Hepatic stellate cell (primary cell): ENCODE measurements at places on chromosomes 2 and 18.
A peak's percentile ranks its signal among the peaks of the same experiment; 100 is the strongest.

- no peak for DNase-seq
Measured at GRCh38 chr18:22469061-22469734, 51.5 kb upstream of the CTAGE1 start.

- no peak for DNase-seq
Measured at GRCh38 chr2:143704451-143705106, 575.4 kb downstream of the ARHGAP15 start.

GRCh38 chr2:236774171-236774570 is 204.5 kb downstream of the ACKR3 start:
- DNase-seq = no peak

DNA sequence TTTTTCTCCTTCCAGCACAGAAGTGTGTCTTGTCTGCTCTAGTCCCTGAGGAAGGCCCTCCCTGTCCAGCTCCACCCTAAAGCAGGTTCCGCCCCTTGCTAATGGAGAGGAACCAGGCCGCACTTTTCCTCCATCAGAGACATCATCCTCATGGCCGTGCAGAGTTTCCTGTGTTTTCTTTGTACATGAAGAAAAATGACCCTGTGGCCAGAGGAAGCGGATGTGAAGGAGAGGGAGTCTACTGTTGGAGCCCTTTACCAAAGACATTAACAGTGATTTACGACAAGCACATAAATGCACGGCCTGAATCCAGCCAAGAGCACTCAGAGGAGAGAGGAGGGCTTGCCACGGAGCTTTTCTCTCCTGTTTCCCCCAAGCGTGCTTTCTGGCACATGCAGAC is 109.5 kb downstream of the RNF144A start:
- DNase-seq = no peak

- no peak for DNase-seq
Measured at GRCh38 chr2:208643145-208643544, 236.6 kb downstream of the PTH2R start.

- DNase-seq = no peak
Measured at GRCh38 chr2:38499548-38500282, 103.0 kb downstream of the HNRNPLL start.

- no peak for DNase-seq
Measured at GRCh38 chr18:9861933-9862332, 23.8 kb upstream of the TXNDC2 start.

DNA sequence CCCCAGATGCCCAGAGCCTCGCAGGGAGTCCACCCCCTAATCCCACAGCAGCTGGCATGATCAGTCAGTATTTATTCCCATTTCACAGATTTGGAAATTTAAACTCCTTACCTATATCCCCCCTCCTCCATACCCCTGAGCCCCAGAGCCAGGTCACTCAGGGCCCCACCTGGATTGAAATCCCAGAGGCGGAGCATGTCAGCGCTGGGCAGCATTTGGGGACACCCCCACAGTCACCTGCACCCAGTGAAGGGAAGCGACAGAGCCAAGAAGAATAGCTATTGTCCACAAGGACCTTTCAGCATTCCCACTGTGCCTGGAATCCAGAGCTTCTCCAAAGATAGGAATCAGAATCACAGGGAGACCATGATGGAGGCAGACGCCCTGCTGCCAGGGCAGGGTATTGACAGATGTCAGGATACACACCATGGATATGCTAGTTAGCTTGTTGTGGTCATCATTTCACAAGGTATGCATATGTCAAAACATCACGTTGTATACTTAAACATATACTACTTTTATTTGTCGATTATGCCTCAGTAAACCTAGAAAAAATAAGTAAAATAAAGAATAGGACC is 968 bp upstream of the ASTL start:
- DNase-seq = no peak

DNA sequence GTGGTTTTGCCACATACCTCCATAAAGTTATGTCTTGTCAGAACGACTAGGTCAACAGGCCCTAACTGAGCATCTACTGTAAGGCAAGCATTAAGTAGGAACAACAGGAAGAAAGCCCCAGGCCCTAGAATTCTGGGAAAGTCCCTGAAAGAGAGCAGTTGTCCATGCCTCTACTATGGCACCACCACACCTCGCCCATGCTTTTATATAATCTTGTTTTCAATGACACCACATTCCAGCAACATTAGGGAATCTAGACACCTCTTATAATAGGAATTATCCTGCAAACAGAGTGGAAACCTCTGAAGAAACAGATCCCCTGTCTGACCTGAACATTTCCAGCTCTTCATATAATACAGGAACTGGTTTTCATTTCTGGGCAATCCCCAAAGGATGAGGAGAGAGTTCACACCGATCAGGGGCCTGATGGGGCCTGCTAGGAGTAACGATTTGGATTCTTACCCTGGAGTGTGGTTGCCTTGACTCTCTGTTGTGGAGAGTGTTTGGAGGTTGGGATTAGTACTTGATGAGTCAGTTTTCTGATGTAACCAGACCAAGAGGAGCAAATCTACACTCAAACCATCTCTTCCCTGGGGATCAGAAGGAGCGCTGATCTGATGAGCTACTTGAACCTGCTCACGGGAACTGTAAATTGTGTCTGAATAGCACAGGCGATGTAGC is 31.9 kb upstream of the CEP68 start:
- peak; percentile 69 for DNase-seq

- DNase-seq = no peak
Measured at GRCh38 chr2:140416577-140416976, 1636.4 kb upstream of the NXPH2 start.

GRCh38 chr2:156695020-156695419 is 258.8 kb downstream of the GPD2 start:
- DNase-seq = no peak

DNA sequence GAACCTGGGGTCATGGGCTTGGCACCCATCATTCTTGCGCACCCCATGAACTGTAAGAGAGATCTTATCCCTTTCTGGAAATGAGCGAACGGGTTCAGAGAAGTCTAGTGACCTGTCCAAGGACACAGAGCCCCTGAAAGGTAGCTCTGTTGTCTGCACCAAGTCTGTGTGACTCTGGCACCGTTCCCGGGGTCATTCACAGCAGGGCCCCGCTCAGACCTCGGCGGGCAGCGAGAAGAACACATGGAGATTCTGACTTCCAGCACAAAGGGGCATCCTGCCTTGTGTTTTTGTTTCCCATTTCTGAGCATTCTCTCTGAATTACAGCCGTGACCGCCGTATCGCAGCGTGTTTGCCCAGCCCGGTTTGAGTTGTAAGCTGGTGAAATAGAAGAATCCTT is 231.7 kb downstream of the KLHL29 start:
- DNase-seq = no peak

DNA sequence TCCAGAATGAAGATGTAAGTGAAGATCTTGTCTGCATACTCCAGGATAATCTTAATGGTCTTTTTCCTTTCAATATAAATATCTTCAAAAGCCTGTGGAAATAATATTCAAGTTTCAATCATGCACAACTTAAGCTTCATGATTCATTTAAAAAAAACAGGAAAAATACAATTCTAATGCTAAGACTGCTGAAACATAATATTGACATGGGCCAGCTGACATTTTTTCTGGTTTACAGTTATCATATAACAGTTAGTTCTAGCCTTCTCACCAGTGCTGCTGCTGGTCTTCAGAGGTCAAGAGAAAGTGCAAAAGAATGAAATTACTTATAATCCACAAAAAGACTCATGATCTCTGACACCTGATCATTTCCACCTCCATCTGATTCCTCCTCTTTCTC is 110.4 kb upstream of the SCN1A start:
- DNase-seq = no peak

DNA sequence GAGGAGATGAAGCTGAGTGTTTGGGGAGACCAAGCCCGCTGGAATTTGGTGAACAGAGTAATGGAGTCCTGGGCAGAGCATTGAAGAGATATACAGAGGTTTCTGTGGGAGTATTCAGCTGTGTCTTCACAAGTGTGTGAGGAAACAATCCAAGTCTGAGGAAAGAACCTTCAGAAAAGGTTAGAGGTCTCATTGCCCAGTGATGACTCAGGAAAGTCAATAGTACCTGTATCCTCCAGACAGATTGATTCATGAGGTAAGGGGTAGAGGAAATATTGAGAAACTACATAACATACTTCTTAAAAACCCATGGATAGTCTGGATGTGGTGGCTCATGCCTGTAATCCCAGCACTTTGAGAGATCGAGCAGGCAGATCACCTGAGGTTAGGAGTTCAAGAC is 392.3 kb downstream of the GALNT13 start:
- no peak for DNase-seq

- DNase-seq = no peak
Measured at GRCh38 chr2:64349131-64349530, 104.8 kb upstream of the LGALSL start.

DNA sequence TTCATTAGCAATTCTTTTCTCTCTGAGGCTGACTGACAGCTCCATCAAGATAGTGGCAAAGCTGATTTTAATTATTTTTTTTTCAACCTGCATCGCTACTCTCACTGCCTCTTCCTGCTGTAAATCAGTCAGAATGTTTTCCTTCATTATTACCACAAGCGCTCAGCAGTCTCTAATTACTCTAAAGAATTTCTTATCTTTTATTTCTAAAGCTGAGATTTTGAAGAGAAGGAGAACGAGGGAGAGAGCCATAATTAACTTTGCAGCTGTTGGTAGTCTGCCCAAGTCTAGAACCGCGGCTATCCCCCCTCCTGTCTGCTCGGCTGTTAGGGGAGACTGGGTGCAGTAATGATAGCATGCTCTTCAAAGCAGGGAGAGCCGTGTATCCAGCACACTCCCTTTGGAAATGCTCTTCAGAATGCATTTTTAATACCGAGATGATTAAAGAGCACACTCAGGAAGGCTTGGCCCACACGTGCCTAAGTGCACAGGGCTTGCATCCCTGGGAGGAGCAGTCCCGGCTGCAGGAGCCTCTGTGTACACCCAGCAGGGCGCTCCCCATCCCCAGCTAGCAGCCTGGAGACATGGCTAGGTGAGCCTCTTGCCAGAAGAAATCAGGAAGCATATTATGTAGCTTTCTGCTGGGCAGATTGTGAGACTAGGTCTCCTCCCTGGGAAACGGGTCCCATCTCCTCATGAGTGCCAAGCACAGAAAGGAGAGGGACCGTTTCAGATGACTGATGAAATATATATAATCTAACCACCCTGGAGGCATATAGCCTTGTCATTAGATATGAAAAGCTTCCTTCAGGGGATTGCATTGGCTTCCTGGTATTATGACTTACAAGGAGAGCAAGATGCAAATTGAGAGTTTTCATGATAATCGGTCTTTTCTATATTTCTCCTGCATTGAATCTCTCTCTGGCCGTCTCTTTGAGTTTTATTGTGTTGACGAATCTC is 555.2 kb downstream of the CMPK2 start:
- no peak for DNase-seq

DNA sequence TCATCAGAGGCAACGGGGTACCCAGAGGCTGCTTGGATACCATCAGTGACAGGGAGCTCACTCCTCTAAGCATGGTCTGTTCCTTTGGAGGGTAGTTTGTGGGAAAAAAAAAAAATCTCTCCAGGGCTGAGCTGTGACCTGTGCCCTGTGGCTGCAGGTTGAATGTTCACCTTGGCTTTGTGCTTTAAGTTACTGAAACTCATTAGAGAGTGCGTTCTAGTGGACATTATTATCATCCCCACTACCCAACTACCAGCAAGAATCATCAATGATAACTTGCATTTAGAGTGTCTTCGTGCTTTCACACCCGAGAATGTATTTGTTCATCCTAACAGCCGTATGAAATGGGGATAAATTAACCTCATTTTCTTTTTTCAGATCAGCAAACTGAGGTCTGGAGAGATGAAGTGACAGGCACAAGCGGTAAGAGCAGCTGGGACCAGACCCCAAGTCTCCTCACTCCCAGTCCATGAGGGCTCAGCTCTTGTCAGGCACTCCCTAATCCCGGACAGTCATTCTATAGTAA is 157.5 kb upstream of the MYCN start:
- DNase-seq = no peak
